NCI-H460 (cell line): ENCODE measurements at places on chromosomes 1 and 21.

DNA sequence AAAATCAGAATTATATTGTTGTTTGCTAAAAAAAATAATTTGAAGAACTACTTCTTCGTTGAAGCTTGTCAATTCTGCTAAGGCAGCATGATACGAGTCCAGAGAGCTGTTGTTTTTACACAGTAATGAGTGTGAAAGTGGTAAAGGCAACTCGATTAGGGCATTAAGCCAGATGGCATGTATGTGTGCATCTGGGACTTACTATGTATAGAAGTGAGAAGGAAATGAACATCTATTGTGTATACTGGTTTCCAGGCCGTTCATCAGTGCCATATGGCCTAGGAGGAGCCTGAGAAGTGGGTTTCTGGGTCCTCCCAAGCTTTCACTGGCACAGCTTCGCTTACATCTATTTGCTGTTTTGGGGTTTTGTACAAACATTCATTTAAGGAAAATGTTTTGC, 5.7 kb downstream of the CTPS1 start:
- no peak for DNase-seq

DNA sequence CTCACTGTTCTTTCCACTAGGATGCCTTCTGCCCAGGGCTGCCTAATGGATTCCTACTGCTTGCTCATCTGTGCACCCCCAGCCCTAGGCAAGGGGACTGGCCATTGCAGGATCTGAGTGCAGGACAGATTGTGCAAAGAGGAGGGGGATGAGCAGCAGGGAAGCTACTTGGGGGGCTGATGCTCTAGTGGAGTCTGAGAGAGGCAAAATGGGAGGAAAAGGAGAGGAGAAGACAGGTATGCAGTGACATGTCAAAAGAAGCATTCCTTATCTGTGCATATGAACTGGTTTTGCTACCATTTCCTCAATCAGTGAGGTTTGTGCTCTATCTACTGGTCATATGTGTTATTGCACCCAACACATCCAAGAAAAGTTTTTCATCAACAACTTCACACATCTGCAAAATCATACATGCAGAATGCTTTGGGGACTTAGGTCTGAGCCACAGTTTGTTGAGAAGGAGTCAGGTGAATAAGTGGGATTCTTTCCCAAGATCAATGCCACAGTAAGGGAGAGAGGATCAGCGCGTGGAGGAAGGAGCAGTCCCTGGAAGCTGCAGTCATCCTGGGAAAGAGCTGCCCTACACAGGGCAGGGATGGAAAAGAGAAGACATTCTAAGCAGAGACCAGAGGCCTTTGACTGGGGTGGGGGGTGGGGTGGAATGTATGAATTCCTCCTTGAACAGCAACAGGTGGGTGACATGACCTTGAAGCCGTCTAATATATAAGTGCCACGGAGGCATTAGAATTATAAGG, 14.4 kb downstream of the SLC5A9 start:
- DNase-seq: peak; percentile 14

DNA sequence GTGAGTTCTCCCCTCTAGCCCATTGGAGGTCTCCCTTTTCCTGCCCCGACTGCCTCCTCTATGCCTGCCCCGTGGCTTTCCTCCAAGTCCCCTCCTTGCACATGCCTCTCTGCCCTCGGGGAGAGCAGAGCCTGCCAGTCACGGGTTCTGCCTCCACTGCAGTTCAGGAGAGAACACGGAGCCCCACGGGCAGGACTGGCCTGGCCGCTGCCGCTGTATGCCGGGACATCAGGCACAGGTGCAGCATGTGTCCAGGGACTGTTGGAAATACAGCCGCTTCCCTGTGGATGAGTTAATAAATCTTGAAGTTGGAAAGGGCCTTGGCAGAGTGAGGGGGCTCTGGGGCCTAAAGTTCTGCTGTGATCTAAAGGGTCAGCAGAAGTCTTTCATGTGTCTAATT, 676.6 kb downstream of the MATN1 start:
- DNase-seq: no peak

DNA sequence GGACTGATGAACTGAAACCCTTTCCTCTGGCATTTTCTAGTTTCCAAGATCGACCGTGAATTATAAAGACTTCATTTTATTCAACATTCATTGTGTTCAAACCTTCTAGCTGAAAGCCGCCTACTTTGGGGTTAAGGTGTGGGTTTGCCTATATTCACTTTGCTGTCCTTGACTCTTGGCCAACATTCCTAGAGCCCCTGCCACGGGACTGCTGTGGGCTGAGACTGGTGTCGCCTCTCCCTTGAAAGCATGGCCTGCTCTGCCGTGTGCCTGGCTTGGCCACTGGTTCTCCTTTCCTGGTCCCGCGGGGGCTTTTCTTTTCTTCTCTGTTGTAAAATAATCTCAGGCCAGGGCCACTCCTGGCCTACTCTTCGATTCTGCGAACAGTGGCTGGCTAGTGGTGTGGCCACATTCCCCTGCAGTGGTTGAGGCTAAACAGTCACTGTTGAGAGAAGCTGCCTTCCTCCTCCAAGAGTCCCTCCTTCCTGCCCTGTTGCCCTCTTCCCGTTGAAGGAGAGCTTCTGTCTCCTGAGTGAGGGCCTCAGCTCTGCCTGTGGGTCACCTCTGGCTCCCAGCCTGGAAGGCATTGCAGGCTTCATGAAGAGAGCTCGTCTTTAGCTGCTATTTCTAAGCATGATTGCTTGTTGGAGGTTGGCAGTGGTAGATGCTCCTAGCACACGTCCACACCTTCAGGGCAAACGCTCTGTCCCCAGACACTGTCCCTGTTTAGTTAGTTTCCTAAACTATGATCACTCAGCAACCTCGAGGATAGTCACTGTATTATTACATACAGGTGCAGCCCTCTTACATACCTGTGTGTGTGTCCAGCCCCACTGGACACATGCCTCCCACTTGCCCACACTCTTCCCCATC, 80.5 kb downstream of the GALNT2 start:
- DNase-seq: no peak

GRCh38 chr1:114090738-114091505, 62.7 kb downstream of the SYT6 start:
- no peak for DNase-seq

DNA sequence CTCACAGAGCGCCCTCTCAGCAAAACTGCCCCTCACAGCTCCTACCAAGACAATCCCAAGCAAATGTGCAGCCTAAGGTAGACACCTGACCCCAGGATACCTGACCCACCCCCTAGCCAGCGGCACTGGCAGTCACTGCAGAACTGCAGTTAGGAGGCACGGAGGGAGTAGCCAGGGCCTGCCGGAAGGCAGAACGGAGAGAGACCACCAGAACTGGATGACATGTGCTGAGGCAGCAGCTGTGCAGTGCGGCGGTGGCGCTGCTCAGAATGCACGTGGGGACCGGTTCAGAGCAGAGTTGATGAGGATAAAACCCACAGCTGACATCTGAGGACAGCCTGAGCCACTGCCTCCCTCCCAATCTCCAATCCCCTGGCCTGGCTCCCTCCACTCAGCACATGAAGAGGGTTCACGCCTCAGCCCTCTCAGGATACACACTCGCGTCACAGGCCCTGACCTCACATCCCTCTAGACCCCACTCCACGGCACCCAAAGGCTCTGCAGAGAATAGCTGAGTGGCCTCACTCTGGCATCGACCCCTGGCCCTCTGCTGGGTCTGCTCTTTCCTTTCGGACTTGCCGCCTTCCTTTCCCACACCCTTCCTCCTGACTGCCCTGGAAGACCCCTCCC, 29.6 kb downstream of the UBE2G2 start:
- DNase-seq: no peak

DNA sequence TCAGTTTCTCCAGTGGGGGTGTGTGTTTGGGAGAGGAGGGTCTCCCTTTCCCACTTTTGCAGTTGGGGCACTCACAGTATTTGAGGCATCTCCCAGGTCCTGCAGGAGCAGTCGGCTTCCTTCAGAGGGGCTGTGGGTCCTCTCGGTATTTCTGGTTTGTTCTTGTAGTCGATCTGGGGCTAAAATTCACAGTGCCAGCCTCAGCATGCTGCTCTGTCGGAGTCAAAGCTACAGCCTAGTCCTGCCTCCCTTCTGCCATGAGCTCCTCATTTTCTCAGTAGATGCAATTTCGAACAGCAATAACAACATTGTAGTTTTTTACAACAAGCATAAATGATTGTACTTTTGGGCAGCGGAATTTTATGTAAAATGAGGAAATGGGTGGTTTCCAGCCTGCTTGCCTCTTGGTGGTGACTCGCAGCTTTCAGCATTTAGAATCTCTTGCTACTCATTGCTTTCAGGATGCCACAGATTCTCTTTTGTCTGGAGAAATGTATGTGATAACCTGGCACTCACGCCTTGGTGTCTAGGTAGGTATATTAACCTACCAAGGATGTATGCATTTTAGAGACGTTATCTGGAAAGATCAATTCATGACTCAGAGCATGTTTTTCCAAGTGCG, 82.4 kb upstream of the C21orf91 start:
- DNase-seq: no peak

DNA sequence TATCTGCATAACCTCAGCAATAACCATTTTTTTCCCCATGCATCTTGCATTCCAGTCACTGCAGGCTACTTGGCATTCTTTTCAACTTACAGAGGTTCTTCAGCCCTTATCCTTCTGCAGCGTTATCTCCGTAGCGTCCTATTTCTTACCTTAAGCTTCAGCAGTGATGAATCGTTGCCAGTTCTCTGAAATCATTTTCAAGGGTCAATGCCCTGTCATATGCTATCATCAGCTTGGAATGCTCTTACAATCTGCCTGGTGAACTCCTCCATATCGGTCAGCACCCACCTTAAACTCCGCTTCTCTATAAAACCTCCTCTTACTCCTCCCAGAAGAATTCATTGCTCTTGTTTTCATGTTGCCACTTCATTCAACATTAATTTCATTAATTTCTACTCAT, 105.1 kb upstream of the DPH5 start:
- no peak for DNase-seq

DNA sequence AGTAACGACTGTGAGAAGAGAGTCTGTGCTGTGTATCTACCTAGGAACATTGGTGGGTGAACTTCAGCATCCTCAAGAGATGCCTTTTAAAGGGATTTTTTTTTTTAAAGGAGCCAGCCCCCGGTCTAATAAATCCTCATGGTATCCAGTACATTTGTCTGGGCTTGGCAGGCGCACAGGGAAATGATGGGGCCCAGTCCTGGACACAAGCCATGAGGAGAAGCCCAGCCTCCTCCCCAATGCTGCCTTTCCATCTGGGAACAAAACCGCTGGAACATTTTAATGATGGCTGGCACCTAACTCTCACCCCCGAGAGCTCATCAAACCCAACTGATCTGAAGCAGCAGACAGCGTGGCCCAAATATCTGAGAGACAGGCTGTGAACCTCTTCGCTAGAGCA, 64.2 kb downstream of the ACOT7 start:
- DNase-seq: no peak

DNA sequence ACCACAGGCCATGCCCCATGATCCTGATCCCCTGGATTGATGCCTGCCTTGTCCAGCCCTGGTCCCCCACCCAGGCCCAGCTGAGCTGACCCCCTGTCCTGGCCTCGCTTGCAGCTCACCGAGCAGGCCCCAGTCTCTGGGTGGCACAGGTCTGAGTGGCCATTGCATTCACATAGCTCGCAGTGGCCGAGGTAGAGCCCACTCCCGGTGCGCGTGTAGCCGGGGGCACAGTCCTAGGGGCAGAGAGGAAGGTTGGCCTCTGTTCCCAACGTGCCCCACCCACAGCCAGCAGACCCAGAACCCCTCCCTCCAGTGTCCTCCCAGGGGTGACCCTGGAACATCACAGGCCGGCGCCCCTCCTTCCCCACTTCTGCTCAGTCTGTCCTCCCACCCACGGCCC, 51.9 kb downstream of the LDLRAD2 start:
- no peak for DNase-seq

- no peak for DNase-seq
These were observed 101.4 kb upstream of the TSPAN2 start for GRCh38 chr1:115190540-115191170.

GRCh38 chr1:222045786-222046185, 303.9 kb upstream of the DUSP10 start:
- DNase-seq: no peak

DNA sequence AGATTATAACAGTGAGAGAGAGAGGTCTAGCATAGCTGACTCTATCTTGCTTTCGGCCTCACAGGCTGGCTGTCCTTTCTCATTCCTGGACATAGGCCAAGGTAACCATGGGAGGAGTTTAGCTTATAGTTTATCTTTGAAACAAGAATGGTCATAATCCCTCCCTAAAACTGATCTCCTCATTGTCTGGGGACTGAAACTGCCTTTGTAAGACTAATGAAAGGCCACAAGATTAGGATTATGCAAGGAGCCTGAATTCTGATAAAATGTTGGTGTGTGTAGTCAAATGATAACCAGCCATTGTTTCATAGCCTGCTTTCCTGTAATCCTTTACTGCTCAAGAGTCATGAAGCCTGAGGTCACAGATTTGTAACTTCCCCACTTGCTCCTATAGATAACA, 131.9 kb upstream of the LYPLAL1 start:
- DNase-seq: no peak

GRCh38 chr1:226154593-226154992, 31.9 kb downstream of the ACBD3 start:
- no peak for DNase-seq

DNA sequence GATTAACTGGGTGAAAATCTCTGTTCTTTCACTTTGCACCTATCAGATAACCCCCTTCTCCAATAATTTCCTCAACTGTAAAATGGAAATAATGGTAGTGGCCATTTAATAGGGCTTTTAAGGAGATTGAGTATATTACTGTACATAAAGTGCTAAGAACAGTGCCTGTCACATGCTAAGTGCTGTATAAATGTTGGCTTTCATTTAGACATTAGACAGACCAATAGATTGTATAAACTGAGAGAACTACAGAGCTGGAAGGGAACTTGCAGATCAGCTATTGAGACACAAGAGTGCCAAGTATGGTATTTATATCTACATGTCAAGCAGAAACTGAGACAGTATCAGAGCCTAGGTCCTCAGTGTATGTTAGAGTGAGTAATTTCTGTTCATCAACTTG, 934.7 kb downstream of the PLA2G4A start:
- no peak for DNase-seq

DNA sequence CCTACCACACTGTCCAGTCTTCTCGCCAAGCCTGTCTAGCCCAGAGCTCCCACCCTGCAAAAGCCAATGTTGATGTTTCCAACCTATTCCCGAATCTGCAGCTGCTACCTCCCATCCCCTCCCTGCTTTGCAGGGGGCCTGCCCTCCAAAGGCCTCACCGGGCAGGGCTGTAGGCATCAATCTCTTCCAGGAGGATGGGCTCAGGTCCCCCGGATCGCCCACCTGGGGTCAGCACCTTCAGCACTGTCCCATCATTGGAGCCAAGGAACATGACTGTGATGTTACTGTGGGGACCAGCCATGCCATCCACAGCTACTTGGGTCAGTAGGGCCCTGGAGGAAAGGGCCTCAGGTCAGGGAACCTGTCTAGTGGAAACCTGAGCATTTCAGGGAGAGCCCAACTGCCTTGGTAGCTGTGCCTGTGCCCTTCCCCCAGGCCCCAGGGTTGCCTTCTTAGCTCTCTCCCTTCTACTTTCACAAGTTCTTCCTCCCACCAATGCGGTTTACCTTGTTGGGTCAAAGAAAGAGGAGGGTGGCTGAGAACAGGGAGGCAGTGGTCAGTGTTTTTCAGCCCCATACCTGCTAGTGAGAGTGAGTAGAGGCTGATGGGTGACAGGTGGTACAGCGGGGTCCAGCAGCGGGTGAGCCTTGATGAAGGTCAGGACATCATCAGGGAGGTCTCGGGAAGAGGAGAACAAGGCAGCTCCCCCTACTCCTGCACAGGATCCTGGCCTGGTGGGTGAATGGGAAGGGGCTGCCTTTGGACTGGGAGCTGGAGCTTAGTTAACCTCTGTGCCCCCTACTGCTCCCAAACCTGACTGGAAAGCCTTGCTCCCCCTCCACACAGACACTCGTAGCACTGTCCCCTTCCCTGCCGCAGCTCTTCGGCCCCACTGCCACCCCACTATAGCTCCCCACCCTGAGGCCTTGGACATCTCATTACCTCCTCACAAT, 10.7 kb downstream of the SEMA6C start:
- DNase-seq: no peak

GRCh38 chr1:29122682-29123052, 1.0 kb downstream of the TMEM200B start:
- no peak for DNase-seq
